EL (cell line): ENCODE measurements at places on chromosomes 3 and 15.

GRCh38 chr15:94360251-94360685, 128.9 kb downstream of the MCTP2 start:
- no peak for DNase-seq

DNA sequence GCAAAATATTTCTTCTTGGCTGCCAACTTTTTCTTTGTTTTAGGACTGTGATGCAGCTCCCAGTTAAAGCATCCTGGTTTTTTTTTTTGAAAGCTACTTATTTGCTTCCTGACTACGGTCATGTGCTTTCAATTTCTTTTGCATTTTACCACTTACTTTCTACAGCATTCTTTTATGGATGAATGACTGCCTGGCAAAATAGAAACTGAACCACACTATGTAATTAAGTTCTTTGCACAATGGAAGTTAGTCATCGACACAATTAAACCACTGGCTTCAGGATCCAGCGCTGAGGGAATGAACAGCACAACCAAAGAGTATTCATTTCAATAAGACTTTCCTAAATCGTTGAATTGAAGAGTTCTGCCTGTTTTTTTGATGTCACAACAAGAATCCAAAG, 82.2 kb upstream of the EPHA3 start:
- DNase-seq = peak; percentile 41

- no peak for DNase-seq
Observed at GRCh38 chr3:112132975-112133448, at the start of gene GCSAM. GCSAM (minus strand) TSS chr3:112133248; CDS start chr3:112133120, 128 bp downstream.

DNA sequence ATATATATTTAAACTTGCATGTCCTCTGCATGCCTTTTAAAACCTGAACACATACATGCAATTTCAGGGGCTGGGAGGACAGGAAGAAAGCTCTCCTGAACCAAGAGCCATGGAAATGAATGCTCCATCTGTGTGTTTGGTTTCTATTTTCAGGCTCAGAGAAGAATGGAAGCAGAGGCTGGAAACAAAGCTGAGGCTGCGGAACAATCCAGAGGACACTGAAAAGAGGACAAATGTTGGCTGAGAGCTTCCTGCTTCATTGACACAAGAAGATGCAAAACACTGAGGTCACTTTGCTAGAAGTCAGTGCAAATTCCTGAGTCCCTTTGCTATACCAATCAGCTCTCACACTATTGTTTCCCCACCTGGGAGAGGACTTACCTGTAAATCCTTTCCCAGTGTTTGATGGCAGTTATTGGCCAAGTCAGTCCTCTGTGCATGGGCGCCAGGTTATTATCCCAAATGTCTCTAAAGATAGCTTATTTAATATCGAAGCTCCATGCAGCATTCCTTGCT, 12.7 kb downstream of the FAM240A start:
- no peak for DNase-seq

- DNase-seq = no peak
Observed at GRCh38 chr15:100879061-100879463, 569 bp upstream of the ALDH1A3 start.

GRCh38 chr15:44782516-44782915, 46.2 kb downstream of the TRIM69 start:
- peak; percentile 23 for DNase-seq

DNA sequence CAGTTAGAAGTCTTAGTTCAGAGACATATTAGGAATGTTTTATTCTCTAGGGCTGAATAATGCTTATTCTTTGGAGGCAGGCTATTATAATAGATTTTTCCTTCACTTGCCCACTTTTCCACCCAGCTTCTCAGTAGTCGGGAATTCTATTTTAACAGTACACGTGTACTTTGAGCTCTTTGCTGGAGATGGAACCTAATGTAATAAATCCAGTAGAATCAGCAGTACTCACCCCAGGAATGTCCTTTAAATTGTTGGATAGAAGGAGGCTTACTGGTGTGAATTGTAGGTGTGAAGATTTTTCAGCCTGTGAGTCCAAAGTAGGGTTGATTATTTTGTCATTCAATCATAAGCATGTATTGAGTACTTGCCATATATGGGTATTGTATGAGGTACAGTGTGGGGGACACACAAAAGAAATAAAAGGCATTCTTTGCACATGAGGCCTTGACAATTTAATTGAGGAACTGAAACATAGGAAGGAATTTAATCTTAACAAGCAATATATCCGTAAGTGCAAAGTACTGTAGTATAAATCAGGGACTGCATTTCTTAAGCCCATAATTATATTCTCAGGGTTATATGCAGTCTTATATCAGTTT, 29.5 kb upstream of the MGA start:
- DNase-seq = no peak

GRCh38 chr15:59138243-59138642, 33.3 kb downstream of the CCNB2 start:
- peak; percentile 51 for DNase-seq

DNA sequence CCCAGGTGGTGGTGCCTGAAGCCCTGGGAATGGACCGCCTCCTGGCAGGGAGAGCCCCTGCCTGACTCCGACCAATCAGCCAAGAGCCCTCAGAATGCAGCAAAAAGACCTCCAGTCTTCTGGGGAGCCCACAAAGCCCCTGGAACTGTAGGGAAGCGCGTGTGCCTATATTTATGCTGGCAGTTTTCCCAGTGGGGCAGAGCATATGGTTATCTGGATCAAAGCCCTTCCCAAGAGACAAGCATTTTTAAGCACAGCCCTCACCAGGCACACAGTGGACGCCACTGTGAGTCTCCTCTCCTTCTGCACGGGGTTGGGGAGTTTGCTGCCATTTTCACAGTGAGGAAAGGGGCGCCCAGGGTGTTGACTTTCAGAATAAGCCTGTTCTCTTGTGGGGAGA, 80.9 kb upstream of the RPL32 start:
- no peak for DNase-seq

DNA sequence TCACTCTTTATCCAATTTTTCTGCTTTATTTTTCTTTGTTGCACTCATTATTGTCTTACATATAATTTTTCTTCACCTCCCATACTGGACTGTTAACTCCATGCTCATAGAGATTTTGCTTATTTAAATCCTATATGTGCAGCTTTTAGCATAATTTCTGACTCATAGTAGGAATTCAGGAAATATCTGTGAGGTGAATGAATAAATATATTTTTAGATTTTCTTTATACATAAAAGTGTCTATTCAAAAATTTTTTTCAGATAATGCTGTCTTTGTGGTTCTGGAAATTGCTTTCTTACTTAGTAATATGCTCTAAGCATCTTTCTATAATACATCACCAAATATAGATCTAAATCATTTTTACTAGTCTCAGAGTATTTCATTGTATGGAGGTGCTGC, 191.8 kb upstream of the SUCLG2 start:
- peak; percentile 4 for DNase-seq

DNA sequence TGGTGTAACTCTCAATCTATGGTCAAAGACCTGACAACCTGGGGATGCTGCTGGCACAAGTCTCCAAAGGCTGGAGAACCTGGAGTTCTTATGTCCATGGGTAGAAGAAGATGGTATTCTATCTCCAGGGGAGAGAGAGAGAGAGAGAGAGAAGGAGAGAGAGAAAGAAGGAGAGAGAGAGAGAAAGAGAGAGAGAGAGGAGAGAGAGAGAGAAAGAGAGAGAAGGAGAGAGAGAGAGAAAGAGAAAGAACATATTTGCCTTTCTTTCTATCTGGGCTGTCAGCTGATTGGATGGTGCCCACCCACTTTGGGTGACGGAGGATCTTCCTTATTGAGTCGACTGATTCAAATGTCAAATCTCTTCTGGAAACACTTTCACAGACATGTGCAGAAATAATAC, 84.6 kb downstream of the PPM1L start:
- DNase-seq = no peak

DNA sequence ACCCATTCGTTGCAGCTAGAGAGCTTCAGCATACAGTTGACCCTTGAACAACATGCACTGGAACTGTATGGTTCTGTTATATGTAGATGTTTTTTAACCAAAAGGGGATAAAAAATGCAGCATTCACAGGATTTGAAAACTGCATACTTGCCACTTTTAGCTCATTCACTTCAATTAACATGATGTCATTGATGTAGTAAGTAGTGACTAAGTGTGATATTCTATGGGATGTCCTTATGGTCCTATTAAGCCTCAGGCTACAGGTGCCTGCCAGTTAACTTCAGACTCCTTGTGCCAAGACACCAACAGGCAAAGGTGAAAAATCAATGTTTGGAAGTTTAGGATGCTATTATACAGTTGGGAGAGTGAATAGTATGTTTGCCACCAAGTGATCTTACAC, 553.6 kb upstream of the NECTIN3 start:
- DNase-seq = no peak

- no peak for DNase-seq
Observed at GRCh38 chr3:42733501-42734262, 31.1 kb upstream of the HHATL start.

- DNase-seq = no peak
Observed at GRCh38 chr15:87877822-87878542, 378.6 kb downstream of the NTRK3 start.

DNA sequence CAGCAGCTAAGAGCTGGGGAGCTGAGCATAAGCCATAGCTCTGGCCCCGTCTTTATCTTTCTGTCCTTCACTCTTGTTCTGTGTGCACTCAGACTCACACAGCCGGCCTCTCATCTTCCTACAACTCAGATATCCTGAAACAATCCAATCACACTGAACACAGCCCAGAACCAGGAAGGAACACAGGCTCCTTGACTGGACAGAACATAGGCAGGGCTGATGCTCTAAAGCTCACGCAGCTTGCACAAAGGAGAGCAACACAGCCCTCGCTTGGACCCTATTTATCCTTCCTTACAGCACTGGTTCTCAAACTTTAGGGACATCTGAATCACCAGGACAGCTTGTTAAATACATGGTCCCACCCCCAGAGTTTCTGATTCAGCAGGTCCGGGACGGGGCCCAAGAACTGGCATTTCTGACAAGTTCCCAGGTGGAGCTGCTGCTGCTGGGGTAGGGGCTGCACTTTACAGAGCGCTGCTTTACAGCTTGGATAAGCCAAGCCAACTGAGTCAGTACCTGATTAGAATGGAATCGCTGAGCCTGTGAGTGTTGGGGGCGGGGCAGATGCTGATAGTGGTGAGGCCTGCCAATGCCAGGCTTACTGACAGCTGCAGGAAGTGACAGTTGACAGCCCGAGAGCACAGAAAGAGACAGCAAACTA, 65.1 kb downstream of the MRPL46 start:
- no peak for DNase-seq

DNA sequence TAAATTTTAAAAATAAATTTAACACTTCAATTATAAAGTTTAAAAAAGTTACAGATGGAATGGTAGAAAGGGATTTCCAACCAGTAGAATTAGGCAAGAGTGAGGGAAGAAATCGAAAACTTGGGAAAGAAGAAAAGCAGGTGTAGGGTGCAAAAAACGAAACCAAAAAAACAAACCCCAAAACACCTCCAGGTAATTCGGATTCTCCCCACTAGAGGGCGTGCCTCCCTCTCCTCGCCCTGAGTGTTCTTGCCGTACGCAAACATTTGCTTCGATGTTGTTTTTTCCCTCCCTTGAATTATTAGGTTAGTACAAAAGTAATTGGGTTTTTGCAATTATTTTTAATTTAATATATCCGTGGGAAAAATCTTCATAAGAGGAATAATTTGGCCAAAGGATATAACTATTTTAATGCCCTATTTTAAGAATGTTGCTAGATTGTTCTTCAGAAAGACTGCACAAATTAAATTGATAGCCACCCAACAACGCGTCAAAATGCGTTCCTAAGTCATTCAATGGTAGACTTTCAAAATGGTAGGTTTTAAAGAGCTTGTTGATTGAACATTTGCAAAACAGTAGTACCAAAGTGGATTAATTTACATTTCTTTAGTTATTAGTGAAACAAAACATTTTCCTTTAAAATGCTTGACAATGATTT, 63.7 kb downstream of the SLC30A4 start:
- DNase-seq = peak; percentile 63

- peak; percentile 55 for DNase-seq
Observed at GRCh38 chr3:24683633-24684384, 189.2 kb upstream of the THRB start.

DNA sequence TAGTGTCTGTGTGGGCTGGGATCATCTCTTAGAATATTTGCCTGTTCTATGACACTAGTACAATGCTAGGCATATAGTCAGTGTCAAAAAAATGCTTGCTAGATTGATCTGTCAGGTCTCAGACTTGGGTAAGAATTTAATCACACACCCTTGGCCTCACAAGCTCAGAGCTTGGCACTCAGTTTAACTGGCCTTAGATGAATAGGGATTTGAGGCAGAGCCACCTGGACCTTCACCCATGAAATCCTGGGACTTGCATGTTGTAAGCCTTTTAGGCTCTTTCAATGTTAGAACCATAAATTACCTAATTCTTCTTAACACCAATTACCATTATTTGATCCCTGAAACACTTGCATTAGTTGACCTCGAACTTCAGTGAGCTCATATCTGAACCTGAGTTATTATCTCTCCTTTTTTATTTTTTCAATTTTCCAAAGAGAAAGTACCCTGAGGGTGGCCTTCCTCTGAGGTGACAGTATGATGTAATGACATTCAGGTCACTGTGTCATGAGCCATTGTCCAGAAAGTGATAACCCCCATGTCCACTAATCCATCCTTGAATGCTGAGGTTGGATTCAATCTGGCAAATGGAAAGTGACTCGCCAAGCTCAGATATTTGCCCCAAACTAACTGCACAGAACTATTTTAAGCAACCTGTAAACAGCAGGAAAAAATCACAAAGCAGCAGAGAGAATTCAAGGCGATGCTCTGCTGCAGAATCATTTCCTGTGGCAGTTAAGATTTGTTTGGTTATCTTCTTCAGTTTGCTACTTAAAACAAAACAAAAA, 615.2 kb upstream of the NR2F2 start:
- no peak for DNase-seq

DNA sequence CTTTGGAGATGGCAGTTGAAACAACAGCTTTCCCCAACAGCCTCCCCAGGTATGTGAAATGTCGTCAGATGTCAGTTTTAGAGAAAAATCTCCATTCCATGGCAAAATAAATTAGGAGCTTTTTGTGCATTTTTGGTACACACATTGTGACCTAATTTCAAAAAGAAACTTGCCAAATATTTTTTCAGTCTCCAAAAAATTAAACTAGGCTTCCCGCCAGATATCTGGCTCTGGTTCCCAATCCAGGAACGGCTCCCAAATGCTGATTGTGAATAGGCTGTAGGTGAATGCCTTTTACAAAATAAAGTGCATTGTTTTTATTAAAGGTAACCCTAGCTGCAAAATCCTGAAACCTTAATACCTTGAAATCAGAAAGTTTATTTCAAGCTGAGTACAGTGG, 10.9 kb downstream of the KCNAB1 start:
- no peak for DNase-seq

GRCh38 chr3:197132916-197133530, 103.4 kb upstream of the MELTF start:
- DNase-seq = no peak

- DNase-seq = no peak
Observed at GRCh38 chr15:56202701-56203100, 41.0 kb downstream of the RFX7 start.

GRCh38 chr15:90418627-90419026, 30.6 kb downstream of the IQGAP1 start:
- DNase-seq = no peak

DNA sequence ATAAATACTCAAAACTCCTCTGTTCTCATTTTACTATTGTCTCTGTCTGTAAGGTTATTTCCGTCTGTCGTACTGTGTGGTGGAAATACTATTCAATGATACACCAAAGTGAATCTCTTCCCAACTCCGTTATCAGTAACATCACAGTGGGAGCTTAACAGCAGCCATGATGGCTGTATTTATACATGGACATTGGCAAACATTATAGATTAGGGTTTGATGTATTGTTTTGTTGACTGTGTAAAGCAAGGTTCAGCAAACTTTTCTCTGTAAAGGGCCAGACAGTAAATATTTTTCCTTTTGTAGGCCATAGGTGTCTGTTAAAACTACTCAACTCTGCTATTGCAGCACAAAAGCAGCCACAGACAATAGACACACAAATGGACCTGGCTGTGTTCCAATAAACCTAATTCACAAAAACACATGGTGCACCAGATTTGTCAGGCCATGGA, 23.2 kb downstream of the LIPC start:
- DNase-seq = no peak
